Left renal cortex interstitium (tissue), 4 donors: ENCODE measurements at places on chromosomes 16 and 17.

DNA sequence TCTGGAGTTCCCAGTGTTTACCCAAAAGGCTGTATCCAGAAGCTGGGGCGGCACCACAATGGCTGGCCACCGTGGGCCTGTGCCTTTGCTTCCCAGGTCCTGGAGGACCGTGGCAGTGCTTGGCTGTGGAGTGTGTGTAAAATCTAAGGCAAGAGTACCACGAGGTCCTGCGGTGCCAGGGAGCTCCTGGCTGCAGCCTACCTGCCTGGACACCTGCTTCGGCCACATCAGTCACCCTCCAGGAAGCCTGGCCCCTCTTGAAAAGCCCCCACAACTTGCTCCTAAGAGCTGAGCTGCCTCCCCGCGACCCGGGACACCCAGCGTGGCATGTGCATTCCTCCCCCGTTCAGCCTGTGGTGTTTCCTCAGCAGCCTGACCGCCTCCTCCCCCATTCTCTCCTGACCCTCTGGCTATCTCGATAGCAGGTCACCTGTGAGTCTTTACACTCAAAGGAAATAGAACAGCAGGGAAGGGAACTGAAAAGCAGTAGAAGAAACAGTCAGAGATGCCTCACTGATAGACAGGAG, 7.9 kb downstream of the TIMM22 start:
- DNase-seq: no peak

GRCh38 chr17:51200295-51200694, 34.1 kb downstream of the NME2 start:
- DNase-seq: no peak

GRCh38 chr16:14199199-14199598, 128.1 kb downstream of the MRTFB start:
- DNase-seq: no peak

DNA sequence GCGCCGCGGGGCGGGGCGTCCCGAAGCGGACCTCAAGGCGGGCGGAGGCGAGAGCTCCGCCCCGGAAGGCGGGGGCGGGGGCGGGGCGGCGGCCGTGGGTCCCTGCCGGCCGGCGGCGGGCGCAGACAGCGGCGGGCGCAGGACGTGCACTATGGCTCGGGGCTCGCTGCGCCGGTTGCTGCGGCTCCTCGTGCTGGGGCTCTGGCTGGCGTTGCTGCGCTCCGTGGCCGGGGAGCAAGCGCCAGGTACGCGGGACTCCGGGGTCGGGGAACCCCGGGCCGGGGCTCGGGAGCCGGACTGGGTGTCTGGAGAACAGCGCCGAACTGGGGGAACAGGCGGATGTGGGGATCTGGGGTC, at the start of gene TNFRSF12A:
TSS of gene TNFRSF12A (plus strand) at position 122 of the 357 bp plus-strand sequence. CDS start at position 152, 30 bp downstream.
- DNase-seq: no peak

- no peak for DNase-seq
Observed at GRCh38 chr17:82242698-82242976, 13.8 kb downstream of the SLC16A3 start.
